ENCODE measurements at places on chromosomes 7 and 10.

DNA sequence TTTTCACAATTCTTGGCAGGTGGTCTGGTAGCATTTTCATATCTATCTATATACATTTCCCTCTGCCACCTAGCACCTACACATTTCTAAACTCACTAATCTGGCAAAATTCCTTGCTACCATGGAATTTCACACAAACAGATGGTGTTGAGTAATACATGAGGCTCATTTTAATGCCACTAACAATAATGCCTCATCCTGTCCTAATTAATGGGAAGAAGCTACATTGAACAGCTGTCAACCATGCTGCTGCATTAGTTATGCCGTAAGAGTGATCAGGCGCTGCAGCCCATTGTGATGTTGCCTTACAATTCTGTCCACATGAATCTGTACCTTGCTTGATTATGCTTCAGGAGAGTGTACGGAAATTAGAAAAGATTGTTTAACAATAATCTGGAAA is 23.2 kb downstream of the COL1A2 start:
- no peak for DNase-seq

DNA sequence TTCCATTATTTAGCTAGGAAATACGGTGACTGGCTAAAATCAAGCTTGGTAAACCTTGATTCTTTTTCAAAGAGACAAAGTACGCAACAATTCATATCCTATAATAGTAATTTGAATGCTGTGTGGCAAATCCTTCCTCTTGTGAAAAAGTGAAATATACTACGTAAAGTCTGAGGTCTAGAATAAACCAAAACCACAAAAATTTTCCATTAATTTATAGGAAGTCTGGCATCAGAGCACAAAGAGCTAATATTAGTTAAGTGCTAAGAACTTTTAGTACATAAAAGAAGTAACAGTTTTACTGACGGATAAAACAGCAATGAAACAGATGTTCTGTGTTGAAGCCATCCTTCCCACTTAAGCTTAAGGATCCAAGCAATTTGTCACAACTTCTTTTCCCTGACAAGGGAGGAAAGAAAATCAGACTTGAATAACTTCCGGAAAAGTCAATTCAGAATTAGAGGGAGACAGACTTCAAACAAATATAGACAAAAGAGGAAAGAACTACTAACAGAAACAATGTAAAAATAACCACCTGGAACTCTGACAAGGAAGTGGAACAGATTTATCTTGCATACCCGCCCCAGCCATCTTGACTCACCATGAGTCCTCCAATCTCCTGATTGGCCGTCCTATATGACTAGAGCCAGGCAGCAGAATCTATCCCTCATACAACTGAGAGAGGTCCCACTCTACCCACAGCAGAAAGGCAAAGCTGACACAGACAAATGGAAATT is 34.6 kb downstream of the RHEB start:
- no peak for DNase-seq

DNA sequence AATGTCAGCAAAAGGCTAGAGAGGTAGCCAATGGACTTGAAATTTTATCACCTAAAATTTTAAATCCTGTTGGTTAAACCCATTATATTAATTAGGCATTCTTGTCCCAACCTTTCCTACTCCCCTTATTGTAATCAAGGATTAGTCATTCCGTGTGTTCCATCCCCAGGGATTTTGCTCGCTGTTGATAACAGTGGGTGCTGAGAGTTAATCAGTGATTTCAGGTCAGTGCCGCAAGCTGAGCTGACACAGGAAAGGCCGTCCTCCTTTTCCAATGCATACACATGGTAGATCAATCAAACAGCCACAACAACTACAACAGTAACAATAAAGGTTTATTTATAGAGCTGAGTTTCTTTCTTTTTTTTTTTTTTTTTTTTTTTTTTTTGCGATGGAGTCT is 271.4 kb downstream of the ACTR3B start:
- DNase-seq, result no peak

DNA sequence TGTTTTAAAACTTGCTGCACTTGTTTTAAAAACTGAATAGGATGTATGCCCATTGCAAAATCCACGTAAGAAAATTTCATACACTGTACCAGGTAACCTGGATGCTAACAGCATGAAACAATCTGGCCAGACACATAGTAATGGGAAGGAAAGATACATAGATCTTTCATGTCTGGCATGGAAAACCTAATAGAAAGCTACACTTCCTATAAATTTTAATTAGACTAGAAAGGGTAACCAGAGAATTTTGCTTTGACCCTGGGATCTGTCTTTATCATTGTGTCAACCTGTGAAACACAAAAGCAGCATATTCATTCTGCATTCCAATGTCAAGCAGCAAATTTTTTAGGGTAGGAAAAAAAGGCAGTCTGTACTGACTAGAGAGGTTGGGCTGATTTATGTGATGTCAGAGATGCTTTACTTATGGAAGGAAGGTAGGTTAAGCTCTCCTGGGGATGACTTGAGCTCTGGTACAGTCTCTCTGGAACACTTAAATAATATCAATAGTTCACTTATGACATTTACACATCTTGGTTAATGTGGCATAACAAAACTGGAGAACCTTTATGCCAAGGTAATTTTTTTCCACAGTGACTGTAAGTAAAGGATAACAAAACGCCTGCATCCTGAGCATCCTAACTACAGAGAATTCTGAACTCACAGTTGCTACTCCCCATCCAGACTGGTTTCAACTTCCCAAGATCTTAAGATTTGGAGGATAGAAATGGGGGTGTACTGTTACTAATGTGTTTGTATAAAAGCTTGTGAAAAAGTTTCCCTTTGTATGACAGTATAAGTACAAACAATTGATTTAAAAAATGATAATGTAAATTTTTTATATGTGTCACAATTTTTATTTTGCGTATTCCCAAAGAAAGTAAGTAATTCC is 44.7 kb downstream of the DOCK4 start:
- no peak for DNase-seq

GRCh38 chr10:31650010-31650409 is 278.6 kb downstream of the ARHGAP12 start:
- DNase-seq, result no peak

DNA sequence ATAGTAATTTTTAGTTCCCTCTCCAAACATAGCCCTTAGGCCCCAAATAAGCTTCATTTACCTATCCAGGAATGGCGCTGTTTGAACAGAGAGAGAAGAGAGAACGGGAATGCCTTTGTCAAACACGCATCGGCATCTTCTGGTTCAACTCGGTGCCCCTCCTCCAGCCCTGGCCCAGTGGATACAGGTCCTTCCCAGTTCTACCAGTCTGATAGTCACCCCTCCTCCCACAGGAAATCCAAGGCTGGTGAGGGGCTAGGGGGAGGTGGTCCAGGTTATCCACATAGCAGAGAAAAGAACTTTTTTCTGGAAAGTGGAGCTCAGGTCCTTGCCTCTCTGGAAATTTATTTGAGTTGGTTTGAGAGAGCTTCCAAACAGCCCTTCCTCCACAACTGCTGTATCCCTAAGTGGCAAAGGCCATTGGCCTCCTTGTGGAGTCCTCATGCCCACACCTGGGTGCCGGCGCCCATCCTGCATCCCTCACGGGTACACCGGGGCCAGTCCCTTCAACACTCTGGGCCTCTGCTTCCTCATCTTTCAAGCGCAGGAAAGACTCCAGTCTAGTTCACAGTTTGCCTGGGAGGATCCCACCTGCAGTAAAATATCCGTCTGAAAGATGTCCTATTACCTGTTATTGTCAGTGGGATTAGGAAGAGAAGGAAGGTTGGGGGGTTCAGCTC is 287.4 kb downstream of the CELF2 start:
- DNase-seq, result no peak

- DNase-seq, result no peak
These were observed 32.0 kb upstream of the BMPR1A start for GRCh38 chr10:86724445-86724844.

- DNase-seq, result no peak
These were observed 13.2 kb downstream of the CPSF4 start for GRCh38 chr7:99451936-99452335.

DNA sequence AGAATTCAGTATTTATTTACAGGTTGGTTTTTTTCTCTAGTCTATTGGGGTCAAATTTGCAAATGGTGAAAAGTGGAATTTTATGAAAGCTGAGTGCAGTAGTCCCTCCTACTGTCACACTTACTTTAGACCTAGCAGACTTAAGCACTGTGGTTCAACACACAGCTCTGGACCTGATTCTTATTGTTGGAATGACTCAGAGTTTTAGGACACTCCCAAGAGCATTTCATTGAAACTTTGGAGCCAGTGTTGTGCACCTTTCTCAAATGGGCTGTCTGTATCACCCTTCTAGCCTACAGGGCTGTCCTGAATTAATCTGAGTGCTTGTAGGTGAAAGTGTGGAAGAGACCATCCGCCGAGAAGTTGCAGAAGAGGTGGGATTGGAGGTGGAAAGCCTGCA is 16.1 kb downstream of the NUDT13 start:
- no peak for DNase-seq

- no peak for DNase-seq
These were observed 64.0 kb downstream of the OAT start for GRCh38 chr10:124354411-124355382.
